ENCODE measurements at places on chromosomes 12 and 14. TPM values are rescaled to one million over a fixed set of nuclear protein-coding genes. Genes with fewer than 3 reads are reported as not detected.

Gene RASAL1
- total RNA-seq: 2.6 TPM

Gene SLC10A1
- total RNA-seq: 0.17 TPM

Gene GARIN6
- total RNA-seq: not detected

DNA sequence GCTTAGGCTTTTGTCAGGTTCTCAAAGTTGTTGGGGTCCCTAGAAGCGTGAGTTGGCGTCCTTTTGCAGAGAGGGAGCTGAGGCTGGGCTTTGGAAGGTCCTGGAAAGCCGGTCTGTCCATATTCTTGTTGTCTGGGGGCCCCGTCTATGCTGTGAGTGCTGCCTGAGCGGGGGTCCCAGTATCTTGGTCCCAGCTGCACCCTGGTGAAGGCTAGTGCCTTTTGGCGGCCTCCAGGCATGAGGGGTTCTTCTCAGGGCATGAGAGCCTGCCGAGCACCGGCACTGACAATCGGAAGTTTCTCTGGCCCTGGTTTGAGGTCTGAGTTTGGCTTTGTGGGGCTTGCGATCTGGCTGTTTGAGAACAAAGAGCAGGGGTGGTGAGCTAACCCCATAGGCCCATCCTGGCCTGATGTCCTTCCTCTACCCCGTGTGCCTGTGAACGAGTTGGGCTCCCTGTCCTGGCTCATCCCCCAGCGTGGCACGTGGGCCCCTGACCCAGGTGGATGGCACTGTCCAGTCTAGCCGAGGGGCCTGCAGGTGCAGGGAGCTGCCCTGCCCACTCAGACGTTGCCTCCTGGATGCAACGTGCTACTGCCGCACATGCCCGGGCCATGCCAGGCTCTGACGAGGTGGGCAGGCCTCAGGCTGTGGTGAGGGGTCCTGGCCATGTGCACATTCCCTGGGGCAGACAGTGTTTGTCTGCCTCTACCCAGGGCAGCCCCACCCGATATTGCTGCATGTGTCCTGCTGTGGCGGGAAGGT lies 3.9 kb downstream of the CEP170B start:
- DNase-seq: no peak

DNA sequence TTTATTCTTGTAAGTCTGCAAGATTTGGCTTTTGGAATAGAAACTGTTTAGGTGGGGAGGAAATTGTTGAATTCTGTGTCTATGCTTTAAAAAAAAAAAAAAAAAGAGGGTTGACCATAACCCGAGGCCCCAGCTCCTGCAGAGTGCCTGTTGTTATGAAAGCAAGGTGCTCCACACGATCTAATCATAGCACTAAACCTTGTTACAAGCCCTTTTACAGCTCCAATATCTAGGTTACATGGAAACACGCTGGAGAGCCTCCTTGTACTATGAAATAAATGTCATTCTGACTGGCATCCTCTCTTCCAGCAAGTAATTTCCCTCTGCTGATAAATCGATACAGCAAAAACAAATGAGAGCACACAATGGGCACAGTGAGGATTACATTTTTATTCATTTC lies 303.1 kb upstream of the SOX5 start:
- no peak for DNase-seq

DNA sequence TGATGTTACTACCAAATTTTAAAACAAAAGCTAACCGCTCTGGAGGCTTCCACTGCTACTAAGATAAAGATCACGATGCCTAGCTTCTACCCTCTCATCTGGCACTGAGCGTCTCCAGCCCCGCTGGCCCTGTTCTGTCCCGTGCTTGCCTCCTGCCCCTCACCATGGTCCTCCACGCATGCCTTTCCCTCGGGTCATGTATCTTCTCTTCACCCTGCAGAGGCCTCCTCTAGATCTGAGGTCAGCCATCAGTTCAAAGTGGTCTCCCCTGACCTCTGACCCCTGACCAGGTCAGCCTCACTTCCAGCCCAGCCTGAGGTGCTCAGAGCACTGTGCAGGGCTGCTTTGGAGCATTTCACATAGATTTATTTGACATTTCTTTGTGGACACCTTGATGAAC lies 28.3 kb downstream of the ZNF664 start:
- no peak for DNase-seq

GRCh38 chr12:121898287-121898686 lies 9.7 kb downstream of the PSMD9 start:
- no peak for DNase-seq

DNA sequence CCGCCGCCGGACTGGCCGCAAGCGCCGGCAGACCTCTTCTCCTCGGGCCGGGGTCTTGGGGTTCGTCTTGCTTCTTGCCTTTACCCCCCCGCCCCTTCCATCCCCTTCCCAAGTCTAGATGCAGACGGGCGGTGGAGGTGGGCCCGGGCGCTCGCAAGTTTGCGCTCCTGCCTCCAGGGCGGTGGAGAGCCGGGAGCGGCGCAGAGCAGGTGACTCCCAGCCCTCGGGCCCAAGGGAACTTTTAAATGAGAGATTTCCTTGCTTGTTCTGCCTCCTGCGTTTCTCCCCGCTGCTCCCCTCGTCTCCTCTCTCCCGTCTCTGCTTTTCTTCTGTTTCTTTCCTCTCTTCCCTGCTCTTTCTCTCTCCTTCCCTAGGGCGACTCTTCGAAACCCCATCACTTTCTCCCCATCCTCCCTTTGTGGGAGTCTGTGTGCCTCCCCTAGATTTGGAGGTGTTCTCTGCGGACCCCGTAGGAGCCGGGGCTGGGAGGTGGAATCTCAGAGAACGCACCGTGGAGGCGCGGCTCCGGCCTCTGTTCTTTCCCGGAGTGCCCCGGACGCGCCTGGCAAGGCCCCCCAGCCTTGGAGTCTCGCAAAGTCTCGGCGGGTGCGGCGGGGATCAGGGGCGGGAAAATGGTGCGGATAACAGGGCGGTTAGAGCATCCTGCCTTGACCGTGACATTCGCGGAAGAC lies 114.7 kb upstream of the MYL2 start:
- DNase-seq: no peak
